Activated T-helper 1 cell treated with Interleukin-2 at 50 U/mL for 16 hours (primary cell): ENCODE measurements at places on chromosomes 2 and 18.

DNA sequence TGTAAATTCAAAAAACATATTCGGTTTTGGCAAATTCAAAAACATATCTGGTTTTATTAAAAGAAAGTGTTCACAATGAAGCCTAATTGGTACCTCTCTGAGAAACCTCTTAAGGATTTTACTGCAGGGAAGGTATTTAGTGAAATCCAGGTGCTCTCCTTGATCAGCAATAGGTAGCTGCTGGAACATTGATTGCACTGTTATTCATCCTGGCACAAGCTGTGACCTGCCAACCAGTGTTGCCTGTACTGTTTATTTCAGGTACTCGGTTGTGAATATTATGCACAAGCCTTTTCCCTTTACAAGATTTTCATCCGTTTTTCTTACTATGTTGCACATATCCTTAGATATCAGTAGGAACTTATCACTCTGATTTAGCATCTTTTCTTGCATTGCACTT lies 155.8 kb upstream of the ZEB2 start:
- DNase-seq, result no peak

DNA sequence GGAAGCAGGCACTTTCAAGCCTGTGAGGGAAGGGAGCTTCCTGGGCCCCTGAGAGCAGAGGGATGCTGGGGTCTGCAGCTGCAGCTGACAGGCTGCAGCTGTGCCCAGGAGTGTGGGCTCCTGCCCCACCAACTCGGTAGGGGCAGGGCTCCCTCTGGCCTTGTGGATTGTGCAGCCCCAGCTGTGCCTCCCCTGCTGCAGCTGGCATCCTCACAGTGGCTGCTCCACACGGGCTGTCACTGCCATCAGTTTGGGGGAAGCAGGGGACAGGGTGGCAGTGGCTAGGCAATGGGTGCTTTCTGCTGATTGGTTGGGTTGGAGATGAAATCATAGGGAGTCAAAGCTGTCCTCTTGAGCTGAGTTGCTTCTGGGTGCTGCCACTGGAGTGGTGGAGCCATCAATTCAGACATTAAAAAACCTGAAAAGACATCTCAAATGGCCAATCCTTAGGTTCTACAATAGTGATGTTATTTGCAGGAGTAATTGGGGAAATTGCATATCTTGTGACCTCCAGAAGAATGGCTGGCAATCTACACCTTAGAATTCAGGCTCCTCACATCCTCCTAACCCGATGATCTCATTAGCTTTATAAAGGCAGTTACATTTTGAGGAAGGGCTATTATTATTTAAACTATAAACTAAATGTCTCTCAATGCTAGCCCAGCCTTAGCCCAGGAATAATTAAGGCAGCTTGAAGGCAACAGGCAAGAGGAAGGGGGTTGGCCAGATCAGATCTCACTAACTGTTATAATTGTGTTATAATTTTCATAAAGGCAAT lies 41.3 kb downstream of the FAM171B start:
- DNase-seq, result no peak

- no peak for DNase-seq
Measured at GRCh38 chr2:106869512-106870275, 16.3 kb downstream of the ST6GAL2 start.

- no peak for DNase-seq
Measured at GRCh38 chr18:64720781-64721464, 572.0 kb upstream of the LINC00305 start.

DNA sequence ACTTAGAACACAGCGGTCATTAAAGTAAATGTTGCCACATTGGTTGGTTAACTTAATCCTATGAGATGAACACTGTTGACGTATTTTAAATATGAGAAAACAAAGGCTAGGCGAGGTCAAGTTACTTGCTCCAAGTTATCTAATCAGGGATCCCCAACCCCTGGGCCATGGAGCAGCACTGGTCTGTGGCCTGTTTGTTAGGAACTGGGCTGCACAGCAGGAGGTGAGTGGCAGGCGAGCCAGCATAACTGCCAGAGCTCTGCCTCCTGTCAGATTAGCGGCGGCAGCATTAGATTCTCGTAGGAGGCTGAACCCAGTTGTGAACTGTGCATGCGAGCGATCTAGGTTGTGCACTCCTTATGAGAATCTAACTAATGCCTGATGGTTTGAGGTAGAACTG lies 878.9 kb downstream of the CPS1 start:
- no peak for DNase-seq

DNA sequence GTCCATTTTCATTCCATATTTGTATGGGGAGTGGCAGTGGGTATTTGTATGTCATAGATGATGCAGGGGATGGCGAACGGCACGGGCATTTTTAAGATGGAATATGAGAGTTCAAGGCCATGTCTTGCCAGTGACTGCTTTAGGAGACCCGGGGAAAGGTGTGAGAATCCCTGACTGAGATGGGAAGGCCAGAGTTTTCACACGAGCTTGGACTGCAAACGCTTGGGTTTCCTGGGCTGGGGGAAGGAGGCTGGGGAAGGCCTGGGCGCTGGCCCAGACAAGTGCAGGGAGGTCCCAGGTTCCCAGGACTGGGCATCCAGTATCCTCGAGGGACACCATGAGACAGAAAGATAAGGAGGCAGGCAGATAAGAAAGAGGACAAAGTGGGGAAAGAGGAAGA lies 35.2 kb downstream of the CNGA3 start:
- DNase-seq, result no peak

GRCh38 chr2:105804266-105804665 lies 59.6 kb downstream of the NCK2 start:
- DNase-seq, result no peak

DNA sequence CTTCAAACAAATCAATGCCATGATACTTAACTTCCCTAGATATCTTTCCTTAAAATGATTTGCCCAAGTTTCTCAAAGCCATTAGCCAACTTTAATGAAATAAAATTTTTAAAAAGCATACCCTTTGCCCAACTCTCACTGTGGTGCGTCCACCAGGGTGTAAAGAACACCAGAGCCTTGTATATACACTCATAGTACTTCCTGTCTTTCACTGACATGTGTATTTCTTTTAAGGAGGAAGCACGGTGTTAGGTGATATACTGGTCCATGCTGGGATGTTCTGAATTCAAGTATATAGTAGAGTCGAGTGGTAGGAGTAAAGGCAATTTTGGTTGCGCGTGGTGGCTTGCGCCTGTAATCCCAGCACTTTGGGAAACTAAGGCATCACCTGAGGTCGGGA lies 22.7 kb downstream of the AAK1 start:
- DNase-seq, result no peak

- peak; percentile 89 for DNase-seq
Measured at GRCh38 chr2:240565333-240566202, 2.7 kb upstream of the RNPEPL1 start.

- no peak for DNase-seq
Measured at GRCh38 chr2:26668041-26668440, 24.5 kb upstream of the KCNK3 start.
